ENCODE measurements at places on chromosomes 4 and X.
A peak's percentile ranks its signal among the peaks of the same experiment; 100 is the strongest.

GRCh38 chrX:31154946-31155345 lies 83.1 kb upstream of the FTHL17 start:
- DNase-seq = no peak

GRCh38 chr4:130043732-130044160 lies 947.8 kb downstream of the C4orf33 start:
- peak; percentile 83 for DNase-seq

DNA sequence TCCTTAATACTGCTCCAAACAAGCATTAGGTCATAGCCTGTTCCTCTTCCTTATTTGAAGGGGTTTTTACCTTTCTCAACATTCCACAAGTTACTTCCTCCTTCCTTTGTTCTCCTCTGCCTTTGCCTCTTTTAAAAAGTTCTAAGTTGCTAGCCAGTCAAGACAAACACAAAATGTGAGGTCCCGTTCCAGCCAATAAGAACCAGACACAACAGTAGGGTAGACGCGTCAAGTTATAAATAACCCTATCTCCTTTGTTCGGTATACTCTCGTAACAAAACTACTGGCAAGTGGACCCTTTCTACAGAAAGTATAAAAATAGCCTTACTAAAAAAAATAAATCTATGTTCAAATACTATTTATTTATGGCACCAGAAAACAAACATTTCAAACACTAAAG lies 6.3 kb upstream of the ACE2 start:
- DNase-seq = no peak

- DNase-seq = no peak
Measured at GRCh38 chrX:39293203-39293602, 491.9 kb downstream of the MID1IP1 start.

DNA sequence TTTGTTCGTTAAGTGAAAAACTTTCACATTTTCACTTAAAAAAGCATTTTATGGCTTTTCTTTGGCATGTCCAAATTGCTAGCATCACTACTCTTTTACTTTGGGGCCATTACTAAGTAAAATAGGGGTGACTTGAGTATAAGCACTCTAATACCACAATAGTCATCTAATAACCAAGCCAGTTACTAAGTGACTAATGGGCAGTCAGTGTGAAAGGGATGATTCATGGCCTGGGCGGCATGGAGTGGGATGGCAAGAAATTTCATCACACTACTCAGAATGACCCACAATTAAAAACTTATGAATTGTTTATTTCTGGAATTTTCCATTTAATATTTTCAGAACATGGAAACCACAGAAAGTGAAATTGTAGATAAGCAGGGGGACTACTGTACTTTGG lies 60.9 kb downstream of the BMP15 start:
- peak; percentile 1 for DNase-seq

DNA sequence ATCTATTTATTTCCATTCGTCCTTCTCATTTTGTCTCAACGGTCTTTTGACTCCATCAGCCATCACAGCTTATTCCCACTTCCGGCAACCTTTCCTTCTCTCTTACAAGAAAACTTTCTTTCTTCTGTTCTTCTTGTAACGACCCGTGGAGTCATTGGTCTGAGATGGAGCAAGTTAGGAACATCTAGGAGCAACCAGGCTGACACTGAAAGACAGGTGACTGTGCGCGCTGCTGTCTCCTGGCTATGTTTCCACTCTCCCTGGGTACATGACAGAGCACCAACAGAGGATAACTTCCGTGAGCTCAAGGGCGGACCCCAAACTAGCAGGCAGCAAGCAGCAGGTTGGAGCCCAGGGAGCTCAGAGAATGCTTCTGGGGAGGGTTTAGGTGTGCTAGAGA lies 2.5 kb downstream of the FGF5 start:
- no peak for DNase-seq

- DNase-seq = no peak
Measured at GRCh38 chrX:10011991-10012390, 44.8 kb downstream of the CLDN34 start.

- DNase-seq = peak; percentile 46
Measured at GRCh38 chr4:64539234-64539849, 130.1 kb upstream of the TECRL start.

DNA sequence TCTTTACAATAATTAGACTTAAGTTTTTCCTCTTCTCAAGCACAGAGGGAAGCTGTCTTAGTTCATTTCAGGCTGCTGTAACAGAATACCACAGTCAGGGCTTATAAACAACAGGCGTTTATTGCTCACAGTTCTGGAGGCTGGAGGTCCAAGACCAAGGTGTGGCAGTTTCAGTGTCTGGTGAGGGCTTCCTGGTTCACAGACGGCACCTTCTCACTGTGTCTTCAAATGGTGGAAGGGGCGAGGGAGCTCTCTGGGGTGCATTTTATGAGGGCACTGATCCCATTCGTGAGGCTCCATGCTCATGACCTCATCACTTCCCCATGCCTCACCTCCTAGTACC lies 115.7 kb upstream of the MXRA5 start:
- DNase-seq = peak; percentile 19

GRCh38 chr4:125749354-125749753 lies 434.6 kb downstream of the FAT4 start:
- DNase-seq = no peak

DNA sequence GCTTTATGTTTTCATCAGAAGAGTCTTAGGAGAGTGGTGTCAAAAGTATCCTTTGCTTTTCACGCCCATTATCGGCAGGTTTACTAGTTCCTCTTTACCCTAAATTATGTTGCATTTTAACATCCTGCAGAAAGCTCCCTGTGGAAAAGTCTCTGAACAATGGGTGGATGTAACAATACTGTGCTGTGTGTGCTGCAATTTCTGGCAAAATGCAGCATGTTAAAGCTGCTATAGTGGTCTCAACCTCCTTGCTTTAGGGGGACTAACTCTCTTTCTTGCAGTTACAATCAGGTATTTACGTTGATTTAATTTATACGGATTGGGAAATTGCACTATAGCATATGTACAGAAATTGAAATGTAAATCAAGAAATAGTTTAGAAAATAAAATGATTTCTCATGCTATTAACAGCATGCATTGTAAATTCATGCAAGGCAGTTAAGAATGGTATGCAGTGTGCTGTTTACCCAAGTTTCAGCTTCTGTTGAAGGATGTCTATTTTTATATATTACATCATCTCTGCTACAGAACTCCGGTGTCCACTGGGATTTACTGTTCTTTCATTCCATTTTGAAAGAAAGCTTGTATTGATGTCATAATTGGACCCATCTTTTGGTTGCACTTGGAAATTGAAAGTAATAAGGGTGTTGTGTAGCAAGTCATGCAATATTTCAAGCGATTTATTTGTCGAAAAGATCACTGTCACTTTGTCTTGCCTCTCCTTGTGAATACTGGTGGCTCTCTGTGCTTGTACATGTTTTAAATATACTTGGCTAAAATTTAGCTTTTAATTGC lies 145.7 kb downstream of the RAPGEF2 start:
- DNase-seq = peak; percentile 80

DNA sequence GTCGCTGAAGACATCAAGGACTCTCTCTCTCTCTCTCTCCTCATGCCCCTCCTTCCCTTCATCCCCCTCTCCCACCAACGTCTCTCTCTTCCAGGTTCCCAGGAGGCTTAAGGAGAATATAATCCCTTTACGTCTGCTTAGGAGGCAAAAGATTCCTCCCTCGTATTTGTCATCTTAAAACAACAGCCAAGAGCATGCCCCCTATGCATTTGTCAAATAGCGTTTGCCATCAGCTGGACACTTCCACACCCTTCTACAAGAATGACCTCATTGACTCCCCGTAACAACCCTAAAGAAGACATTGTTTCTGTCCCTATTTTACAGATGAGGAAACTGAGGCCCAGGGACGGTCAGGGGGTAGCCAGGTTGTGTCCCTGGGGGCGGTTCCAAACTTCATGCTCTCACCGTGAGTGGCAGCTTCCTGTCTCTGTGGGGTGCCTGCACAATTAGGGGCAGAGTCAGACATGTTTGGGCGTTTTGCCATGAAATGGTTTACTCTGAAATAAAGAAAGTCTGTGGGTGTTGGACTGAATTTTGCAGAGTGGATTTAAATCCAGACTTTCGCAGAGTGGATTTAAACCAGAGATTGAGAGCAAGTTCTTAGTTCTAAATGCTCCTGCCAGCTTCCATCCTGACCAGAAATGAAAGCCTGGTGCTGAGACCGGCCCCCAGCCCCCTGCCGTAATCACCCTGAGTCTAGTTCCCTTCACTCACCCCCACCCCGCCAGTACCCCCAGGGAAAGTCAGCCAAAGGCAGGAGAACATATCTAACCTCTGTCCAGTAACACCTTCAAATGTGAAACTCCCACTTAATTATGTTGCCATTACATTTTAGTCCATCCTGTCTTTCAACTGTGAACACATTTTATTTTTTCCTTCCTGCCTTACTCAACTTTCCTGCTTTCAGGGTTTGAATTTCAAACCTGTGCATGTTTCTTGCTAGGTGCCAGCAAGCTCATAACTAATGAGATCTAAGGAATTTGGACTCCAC lies 44.3 kb upstream of the TBL1X start:
- DNase-seq = peak; percentile 29

DNA sequence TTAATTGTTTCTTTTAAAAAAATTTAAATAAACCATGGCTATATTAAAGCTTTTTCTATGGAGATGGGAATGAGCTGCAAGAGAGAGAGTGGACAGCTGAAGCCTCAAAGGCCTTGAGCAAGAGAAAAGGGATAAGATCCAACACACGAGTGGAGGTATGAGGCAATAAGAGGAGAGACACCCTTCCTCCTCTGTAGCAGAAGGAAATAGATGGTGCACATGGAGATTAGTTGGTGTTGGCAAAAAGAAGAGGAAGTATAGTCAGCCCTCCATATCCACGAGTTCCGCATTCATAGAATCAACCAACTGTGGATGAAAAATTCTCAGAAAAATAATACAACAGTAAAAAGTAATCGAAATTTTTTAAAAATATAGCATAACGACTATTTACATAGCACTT lies 3.2 kb downstream of the CXorf38 start:
- DNase-seq = peak; percentile 5

DNA sequence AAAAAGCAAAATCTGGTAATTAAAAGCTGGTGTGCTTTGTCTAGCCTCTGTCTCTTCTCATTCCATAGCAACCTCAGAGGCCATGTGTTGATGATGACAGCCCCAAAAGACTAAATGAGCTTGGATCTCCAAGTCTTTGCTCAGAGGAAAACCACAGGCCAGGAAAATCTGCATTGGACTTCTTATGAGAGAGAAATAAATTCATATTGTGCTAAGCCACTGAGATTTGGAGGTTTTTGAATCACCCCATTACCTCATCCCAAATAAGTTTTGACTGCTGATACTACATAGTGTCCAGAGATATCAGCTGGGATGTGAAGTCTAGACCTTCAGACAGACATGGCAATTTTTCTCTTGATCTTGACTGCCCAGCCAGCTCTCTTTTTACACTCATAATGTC lies 178.6 kb upstream of the DIPK2B start:
- DNase-seq = peak; percentile 56

- no peak for DNase-seq
Measured at GRCh38 chr4:86319390-86319789, 40.5 kb downstream of the MAPK10 start.

DNA sequence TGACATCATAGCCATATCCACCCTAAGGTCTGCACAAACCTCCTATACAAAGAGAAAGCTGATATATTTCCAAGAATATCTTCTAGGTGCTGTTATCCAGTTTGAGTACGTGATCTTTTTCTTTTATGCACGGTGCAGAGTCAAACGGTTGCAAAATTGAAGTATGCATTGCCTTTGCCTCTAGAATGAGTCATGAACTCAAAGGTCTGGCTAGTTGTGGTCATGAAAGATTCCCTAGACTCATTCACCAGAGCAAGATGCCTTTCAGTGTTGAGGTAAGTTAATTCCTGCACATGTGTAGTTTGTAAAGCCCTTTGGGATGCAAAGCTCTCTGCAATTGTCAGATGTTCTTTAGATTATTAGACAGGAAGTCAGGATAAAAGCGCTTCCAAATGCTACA lies 704.4 kb downstream of the PCDH19 start:
- DNase-seq = peak; percentile 31

- DNase-seq = no peak
Measured at GRCh38 chr4:175805846-175806245, 6.2 kb downstream of the GPM6A start.

DNA sequence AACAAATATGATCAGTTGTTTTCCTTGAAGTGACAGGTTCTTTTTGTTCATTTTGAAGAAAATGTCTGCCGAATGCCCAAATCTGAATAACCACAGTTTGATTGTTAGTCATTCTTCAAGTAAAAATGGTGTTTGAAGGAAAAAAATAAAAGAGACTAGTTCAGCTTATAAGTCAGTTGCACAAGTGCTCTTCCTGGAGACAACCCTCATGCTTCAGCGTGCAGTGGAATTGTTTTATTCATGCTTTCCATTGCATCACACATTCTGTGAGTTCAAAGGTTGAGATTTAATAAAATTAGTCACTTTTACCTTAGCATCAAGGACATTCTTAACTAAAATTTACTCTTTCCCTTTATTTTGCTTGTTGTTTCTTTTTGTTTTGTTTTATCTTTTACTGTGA lies 404.9 kb downstream of the ZNF674 start:
- no peak for DNase-seq

GRCh38 chr4:26141911-26142638 lies 178.7 kb upstream of the RBPJ start:
- peak; percentile 64 for DNase-seq

DNA sequence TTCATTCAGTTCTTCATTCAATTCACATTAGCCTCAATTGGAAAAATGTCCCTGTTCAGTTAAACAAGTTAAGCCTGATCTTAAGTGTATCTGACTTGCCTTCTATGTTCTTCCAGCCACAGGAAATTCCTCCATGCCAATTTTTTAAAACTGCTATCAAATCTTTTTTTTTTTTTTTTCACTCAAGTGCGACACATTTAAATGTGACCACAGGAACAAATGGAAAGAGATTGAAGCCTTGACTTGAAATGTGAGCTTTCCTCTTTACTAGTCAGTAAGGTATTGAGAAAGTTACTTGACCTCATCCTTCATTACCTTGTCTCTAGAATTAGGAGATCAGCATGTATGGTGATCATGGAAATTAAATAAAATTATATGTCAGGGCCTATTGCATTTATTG lies 165.1 kb downstream of the SLIT2 start:
- no peak for DNase-seq

DNA sequence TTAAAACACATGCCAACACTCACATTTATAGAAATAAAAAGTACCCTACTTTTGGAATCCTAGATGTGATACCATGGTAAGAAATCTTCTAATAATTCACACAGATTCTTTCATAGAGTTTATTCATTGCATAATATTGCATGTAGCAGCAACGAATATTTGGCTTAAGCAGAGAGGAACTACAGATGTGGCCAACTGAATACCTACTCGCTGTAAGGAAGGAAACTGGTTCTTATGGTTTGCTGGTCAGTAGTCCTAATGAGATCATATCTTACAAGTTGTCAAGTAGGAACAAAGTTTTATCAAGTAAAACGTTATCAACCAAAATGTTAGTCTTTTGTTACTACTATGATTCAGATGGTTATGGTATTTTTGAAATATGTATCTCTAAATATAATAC lies 996.1 kb downstream of the PDHA2 start:
- DNase-seq = no peak

DNA sequence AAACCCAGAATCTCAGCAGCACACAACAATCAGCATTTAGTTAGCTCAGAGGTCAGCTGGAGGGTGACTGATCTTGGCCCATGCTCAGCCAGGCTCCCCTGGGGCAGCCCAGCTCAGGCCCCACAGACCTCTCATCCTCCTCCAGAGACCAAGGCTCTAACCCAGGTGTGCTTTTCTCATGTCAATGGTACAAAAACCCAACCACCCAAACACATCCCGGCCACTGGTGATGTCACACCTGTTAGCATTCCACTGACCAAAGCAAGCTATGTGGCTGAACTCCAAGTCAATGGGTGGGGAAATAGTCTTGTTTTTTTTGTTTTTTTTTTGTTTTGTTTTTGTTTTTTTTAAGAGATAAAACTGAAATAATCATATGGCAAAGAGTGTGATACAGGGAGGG lies 77.5 kb downstream of the CYTL1 start:
- no peak for DNase-seq

All from fibroblast of skin of right biceps (primary cell).